ENCODE measurements at places on chromosomes 7 and 10. TPM values are rescaled to one million over a fixed set of nuclear protein-coding genes. Genes with fewer than 3 reads are reported as not detected.

MSS51 gene
- 0.85 TPM for total RNA-seq

SLC13A1 gene
- not detected for total RNA-seq

CD36 gene
- 24.7 TPM for total RNA-seq

TMEM140 gene
- total RNA-seq = 14.6 TPM

Data from smooth muscle cell of bladder (primary cell).